ENCODE measurements at places on chromosomes 3 and 15.

- no peak for DNase-seq
These were observed 37.3 kb downstream of the BTD start for GRCh38 chr3:15638891-15639262.

- DNase-seq: no peak
These were observed 2.8 kb downstream of the NUP210 start for GRCh38 chr3:13417166-13417947.

- DNase-seq: peak; percentile 86
These were observed 17.6 kb downstream of the GALK2 start for GRCh38 chr15:49187549-49188245.

- peak; percentile 22 for DNase-seq
These were observed 5.6 kb upstream of the SLC33A1 start for GRCh38 chr3:155859859-155860258.

DNA sequence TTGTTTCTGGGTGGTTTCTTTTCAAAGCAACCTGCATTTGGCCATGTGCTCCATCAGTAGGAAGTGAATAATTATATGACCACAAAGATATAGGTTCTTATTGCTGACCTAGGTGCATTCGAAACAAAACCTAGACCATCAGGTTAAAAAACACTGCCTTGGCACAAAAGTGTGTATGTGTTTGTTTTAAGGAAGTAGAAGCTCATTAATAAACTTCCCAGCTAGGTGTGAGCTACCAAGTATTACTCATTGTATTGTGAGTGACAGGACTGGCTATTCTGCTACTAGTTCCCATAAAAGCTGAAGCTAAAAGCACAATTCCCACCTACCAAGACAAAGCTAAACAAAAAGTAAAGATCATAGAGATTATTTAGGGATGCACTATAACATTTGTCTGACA is 168.2 kb downstream of the TP63 start:
- DNase-seq: no peak

DNA sequence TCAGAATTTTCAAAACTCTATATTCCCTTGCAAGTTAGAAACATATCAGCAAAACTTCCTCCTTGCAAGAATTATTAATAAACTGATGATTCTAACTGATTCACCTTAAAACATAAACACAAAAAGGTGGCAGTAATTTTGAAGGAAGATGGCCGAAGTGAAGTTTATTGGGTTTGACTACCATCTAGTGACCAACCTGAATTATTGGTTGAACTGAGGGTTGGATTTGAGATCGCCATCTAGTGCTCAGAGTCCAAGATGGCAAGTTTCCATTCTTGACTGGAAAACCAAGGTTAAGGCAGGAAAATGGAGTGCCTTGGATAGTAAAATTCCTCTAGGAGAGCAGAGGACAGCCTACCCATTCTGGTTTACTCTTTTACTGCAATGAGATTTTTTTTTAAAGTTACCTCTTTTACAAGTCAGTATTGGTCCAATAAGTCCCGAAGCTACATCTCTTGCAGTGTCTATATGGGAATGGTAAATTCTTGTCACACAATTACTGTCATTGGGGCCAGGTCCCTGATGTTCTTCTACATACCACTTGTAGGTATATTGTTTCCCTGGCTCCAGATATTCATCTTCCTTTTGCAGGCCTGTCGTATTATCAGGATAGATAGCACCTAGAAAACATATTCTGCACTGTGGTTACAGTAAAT is 51.6 kb upstream of the CP start:
- DNase-seq: peak; percentile 87

GRCh38 chr15:87672309-87673288 is 583.9 kb downstream of the NTRK3 start:
- peak; percentile 50 for DNase-seq

GRCh38 chr3:14489641-14490040 is 50.5 kb downstream of the GRIP2 start:
- DNase-seq: no peak

- no peak for DNase-seq
These were observed 153.3 kb downstream of the B3GALNT1 start for GRCh38 chr3:160951642-160952487.

GRCh38 chr3:30258426-30259392 is 347.7 kb upstream of the TGFBR2 start:
- peak; percentile 32 for DNase-seq

GRCh38 chr15:47725906-47726305 is 8.6 kb downstream of the SEMA6D start:
- DNase-seq: no peak

DNA sequence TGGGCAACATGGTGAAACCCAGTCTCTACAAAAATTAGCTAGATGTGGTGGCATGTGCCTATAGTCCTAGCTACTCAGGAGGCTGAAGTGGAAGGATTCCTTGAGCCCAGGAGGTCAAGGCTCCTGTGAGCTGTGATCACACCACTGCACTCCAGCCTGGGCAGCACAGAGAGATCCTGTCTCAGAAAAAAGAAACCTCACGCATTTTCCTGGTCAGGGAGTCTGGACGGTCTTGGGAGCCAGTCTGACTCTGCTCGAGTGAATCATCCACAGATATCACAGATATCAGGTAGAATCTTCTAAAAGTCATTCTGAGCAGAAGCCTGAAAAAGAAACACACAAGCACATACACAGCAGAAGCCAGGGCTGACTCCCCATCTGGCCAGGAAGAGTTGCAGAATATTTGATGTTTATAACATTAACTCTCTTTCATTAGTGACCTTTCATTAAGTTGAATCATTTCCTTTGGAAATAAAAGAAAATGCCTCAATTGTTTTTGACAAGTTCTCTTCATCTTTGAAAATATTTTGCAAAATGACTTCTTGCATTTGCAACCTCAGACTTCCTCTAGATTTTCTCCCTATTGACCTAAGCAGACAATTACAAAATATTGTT is 56.5 kb upstream of the ABHD17C start:
- no peak for DNase-seq

DNA sequence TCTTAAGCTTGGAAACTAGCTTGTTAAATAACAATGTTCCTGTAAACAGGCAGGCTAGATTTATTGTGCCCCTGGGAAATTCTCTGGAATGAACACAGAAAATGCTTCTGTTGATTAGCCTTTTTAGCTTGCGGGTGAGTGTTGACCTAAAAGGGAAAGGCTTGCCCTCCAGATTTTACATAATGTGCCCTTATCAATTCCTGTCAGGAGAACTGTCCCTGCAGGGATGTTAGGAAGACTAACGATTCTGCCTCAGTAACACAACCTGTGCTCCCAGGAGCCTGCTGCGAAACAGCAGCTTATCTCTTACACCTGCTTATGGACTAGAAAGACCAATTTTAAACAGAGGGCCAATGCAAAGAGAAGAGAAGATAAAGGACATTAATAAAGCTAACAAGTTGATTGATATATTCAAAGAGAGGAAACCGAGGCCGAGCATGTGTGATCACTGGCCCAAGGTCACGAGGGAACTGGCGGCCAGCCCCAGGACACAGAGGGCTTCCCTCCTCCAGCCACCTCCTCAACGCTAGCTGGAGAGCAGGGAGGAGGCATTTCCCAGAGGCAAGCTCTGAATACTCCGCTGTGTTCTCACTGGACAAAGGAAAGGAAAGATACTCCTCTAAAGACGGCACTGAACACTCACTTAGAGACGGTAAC is 48.4 kb upstream of the TJP1 start:
- DNase-seq: peak; percentile 58

GRCh38 chr3:191051037-191051436 is 148.0 kb upstream of the OSTN start:
- DNase-seq: peak; percentile 32

- peak; percentile 33 for DNase-seq
These were observed 269.4 kb upstream of the ROPN1 start for GRCh38 chr3:124261306-124261705.

DNA sequence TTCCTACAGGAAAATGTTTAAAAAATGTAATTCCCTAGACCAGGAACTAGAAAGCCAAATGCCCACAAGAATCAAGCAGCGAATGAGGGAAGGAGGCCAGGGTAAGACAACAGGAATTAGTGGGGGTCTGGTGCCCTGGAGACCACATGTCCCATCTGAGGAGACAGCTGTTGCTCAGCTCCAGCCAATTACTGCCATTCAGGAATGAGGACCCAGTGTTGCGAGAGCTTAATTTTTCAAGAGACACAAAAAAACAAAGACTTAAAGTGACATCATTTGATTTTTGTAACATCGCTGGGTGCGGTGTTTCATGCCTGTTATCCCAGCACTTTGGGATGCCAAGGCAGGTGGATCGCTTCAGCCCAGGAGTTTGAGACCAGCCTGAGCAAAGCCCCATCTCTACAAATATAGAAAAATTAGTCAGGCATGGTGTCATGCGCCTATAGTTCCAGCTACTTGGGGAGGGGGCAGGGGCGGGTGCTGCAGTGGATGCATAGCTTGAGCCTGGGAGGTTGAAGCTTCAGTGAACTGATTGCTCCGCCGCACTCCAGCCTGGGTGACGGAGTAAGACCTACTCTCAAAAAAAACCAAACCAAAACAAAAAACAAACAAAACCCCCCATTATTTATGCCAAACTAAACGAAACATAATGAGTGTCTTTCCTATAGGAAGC is 52.8 kb upstream of the LRIG1 start:
- no peak for DNase-seq

DNA sequence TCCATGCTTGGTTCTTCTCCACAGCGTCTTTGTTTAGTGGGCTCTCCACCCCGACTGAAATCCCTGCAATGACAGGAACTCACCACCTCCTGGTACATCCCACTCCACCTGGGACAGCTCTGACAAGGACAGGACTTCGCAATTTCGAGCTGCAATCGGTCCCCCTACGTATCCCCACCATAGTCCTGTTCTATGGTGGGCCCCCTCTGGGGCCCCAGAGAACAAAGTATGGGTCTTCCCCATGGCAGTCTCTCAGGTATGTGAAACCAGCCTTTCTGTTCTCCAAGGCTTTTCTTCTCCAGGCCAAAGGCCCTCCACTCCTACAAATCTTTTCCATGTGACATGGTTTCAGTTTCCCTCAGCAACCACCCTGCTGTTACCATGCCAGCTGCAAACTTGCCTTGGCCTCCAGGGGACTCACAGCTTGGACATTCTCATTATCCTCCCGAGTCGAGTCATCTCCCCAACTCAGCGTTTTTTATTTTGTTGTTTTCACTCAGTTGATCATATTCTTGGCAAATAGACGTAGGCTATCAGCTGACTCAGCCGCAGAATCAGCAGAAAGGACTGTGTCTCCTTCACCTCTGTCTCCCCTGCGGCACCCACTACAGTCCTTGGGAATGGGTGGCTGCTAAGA is 233.3 kb downstream of the OPA1 start:
- DNase-seq: peak; percentile 91

GRCh38 chr15:93060336-93061248 is 28.4 kb downstream of the RGMA start:
- DNase-seq: no peak

DNA sequence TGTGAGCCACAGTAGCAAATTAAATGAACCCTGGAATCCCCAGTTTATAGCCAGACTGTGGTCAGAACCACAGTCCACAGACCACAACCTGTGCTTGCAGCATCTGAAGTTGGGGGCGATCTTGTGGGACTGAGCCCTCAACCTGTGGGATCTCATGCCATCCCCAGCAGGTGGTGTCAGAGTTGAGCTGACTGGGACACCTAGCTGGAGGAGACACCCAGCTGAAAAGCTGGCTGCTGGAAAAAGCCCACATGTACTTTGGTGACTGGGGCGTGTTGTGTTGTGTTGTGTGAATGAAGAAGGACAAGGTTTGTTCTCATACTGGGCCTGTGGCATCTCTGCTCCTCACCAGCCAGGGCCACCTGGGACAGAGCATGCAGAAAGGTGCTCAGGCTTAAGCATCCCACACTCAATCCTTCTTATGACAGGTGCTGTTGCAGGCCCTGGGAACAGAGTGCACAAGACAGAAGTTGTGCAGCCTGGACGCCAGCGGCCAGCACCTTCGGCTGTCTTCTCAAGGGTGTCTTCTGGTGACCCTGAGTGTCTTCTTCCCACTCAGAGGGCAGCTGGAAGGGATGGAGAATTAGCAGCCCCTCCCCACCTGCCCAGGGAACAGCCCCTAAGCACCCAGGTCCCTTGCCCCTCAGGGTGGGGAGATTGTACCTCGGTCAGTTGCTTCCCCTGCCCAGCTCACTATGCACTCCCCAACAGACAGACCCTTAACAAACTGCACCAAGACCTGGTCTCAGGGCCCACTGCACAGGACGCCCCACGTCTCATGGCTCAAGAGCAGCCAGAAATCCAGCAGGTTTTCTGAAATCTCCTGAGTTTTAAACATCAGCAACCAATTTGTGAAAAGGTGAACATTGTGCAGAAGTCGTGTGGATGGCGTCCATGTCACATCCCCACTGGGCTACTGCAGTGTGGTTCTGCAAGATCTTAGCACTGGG is 2.2 kb upstream of the UROC1 start:
- DNase-seq: no peak

DNA sequence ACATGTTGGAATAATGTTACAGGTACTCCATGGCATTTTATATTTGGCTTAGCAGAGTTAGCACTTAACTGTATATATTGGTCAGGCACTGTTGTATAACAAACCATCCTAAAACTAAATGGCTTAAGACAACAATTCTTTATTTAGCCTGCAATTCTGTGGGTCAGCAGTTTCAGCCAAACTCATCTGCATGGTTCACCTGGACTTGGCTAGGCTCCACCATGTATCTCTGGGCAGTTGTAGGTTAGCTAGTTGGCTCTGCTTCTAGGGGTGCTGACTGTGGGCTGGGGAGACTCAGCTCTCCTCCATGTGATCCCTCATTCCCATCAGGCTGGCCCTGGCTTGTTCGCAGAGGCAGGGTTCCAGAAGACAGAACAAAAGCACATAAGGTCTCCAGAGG is 34.4 kb downstream of the RARB start:
- DNase-seq: no peak

DNA sequence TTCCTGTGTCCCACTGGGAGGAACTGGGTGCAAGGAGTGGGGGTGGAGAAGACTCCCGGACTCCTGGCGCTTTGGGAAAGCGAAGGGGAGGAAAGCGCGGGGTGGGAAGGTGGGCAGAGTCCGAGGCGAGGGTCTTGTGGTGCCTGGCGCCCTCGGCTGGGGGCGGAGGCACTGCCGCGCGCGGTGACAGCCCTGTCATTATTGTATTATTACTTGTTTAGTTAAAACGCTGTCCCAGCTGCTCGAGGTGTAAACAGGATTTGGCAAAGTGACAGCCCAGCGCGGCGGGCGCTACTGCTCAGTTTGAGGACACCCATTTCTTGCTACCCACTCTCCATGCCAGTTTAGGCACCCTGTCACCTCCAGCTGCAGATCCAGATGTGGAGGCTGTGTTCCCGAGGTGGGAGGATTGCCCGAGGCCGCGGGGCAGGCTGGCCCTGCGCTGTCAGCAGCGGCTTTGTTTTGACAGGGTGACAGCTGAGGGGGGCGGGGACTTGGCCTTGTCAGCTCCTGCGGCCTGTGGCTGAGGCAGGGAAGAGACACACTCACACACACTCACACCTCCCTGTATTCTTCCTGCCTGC is 1.0 kb downstream of the KAT2B start:
- DNase-seq: peak; percentile 73

GRCh38 chr3:60461267-60461666 is 790.0 kb downstream of the FHIT start:
- DNase-seq: no peak
